ENCODE measurements at places on chromosomes 5 and 9.

GRCh38 chr5:159459951-159460538 is 129.8 kb upstream of the IL12B start:
- DNase-seq = no peak

GRCh38 chr9:107989099-107989498 is 499.5 kb upstream of the KLF4 start:
- no peak for DNase-seq

DNA sequence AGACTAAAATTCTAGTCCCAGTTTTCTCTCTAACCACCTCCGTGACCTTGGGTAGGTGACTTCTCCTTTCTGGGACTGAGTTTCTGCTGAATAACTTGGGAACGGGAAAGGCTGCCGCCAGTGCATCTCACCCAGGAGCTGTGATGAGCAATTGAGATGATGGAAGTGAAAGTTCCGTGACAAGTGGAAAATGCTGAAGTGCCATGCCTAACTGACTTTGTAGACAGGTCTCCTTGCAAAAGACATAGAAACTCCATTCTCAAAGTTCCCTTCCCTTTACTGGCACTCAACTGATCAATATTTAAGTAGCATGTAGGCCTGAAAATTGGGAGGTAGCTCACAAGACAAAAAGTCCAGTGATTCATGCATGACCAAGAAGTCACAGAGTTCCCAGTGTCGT is 6.3 kb upstream of the ADAM19 start:
- DNase-seq = no peak

- DNase-seq = no peak
These were observed 44.8 kb upstream of the EGFL7 start for GRCh38 chr9:136617746-136618579.

DNA sequence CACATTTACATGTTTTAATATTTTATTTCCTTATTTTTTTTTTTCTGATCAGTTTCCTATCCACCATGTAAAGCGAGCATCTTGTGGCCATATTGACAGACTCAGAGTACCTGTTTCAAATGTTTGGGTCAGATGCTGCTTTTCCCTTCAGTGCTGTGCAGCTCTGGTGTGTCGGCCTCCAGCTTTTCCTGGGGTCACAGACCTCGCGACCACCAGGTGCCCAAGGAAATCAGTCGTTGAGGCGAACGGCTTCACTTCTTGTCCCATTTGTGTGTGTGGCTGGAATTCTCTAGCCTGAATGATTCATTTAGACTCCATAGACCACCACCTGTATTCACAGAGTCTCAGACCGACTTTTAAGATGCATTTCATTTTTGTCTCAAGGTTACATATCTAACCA is 166.9 kb upstream of the SPRY4 start:
- DNase-seq = no peak

- no peak for DNase-seq
These were observed 160.8 kb upstream of the IER5L start for GRCh38 chr9:129338724-129339430.

DNA sequence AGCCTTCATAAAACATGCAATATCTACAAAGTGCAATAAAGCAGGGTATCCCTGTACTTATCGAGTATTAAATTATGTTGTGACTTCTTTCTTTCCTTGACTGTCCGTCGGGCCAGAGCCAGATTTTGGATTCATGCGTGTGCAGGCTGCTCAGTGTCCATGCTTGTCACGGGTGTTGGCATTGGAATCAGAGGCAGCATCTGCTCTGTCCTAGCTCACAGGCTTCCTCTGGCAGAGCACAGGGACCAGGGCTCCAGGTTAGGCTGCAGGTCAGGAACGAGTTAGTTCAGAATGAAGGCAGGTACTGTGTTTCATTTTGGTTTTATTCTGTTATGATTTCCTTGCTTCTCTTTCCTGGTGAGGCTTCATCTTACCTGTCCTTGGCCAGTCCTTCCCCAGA is 249.8 kb downstream of the AUH start:
- DNase-seq = no peak

DNA sequence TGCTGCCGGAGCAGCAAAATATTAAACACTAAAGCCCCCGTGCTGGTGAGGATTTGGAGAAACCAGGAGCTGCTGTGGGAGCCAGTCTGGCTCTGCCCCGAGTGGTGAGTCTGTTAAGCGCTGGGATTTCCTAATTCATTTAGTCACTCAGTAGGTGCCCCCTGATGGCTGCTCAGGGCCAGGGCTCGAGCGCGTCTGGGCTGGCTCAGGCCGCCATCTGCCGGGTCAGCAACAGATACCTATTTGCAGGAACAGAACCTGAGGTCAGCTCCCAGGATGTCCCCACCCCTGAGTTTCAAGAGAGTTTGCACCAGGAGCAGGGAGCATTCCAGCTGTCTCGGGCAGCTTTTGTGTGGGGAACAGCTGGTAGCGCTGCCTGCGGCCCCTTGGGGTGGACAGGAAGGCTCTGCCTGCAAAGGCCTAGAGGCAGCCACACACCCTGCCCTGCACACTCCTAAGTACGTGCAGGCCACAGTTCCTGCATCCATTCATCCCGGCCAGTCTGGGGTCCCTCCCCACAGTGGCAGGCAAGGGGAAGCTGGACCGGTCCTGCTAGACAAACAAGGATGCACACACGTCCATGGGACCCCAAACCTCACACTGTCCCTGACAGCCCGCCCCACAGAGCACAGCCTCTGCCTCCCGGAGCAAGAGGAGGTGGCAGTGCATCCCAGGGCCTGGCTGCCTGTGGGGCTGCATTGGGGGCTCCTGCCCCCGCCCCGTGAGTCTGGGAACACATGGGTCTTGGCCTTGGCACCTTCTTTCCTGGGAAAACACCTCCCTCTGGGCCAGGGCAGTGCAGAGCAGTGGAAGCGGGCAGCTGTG is 83.7 kb downstream of the ADAMTS2 start:
- no peak for DNase-seq

DNA sequence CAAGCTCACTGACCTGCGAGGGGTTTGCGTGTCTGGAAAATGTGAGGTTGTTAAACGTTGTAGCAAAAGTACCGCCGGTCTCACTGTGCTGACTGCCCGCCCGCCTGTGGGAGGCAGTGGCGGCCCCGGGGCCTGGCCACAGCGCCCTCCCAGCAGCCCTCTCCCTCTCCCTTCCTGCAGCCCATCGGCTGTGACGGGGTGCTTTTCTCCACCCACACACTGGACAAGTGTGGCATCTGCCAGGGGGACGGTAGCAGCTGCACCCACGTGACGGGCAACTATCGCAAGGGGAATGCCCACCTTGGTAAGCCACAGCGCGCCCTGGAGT is 6.2 kb downstream of the ADAMTSL2 start:
- no peak for DNase-seq

- DNase-seq = no peak
These were observed 27.5 kb downstream of the ADRB2 start for GRCh38 chr5:148853868-148854267.

GRCh38 chr5:56319526-56320181 is 86.5 kb upstream of the ANKRD55 start:
- no peak for DNase-seq

GRCh38 chr5:176732736-176733405 is 77.5 kb upstream of the UNC5A start:
- DNase-seq = no peak

GRCh38 chr9:86483496-86483895 is 129.3 kb upstream of the TUT7 start:
- no peak for DNase-seq

- no peak for DNase-seq
These were observed 107.2 kb upstream of the CKMT2 start for GRCh38 chr5:81125959-81126358.

DNA sequence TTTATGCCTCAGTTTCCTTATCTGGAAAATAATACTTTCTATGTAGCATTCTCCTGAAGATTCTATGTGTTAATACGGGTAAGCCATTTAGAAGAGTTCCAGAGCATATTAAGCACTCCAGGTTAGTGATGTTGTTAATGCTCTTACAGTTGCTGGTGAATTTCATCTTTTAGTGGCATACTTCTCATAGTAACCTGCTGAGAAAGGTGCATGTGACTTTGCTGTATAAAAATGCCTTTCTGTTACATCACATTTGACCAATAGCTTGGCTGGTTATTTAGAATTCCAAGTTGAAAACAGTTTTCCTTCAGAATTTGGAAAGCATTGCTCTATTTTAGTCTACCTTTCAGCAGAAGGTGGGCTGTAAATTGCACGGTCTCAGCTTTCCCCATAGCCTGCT is 27.2 kb downstream of the GCNT1 start:
- DNase-seq = no peak

DNA sequence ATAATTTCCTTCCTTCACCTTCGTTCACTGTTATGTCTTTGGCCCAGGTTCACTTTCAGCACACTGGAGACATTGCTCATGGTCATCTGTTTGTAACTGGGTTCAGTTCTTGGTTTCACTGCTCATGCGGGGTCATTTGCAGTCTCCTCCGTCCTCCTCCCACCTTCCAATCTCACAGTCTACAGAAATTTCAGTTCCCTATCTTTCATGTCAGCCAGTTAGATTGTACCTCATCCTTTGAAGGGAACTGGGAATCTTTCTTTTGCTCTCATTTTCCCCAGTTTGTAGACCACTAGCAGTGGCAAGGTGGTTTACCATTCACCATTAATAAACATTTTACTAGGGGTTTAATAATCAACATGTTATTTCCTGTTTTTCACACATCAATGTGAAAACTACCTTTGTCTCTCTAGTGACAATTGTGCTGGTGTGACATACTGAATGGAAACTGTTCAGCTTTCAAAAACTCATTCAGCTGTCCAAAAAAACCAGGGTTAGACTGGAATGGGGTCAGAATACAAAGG is 100.9 kb upstream of the IL6ST start:
- DNase-seq = no peak

- DNase-seq = no peak
These were observed 8.6 kb downstream of the CHMP5 start for GRCh38 chr9:33273266-33273971.

DNA sequence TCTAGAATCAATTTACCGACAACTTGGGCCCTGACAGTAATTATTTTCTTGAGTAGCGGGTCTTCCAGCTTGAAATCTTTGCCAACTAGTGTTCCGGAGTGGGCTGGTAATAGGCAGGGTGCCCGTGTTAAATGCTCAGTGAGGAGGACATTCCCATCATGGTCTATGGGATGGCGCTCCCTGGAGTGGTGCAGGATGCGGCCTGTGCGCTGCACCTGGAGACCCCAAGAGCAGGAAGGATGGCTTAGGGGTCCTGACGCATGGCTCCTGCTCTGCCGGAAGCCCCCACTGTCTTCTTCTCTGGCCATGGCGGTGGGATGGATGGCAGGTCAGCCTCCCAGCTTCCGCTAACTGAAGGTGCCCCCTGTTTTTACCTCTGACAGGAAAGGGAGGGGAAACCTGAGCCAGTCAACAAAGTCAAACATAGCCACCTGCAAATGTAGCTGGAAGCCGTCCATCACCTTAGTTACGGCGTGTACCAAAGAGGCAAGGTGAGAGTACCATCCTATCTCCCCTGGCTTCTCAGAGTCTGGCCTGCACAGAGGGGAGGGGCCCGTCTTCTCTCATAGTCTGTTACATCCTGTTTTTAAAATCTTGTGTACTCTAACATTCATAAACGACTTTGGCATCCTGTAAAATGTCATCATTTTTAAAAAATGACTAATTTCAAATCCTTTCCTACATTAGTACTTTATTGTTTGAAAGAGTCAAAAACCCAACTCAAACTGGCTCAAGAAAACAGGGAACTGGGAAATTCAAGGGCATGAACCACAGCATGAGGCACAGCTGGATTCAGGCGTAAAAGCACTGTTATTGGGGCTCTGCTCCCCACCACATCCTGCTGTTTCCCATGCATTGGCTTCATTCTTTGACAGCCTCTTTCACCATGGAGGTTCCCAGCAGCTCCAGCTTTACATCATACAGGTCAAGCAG is 28.5 kb upstream of the UNC5A start:
- no peak for DNase-seq

- no peak for DNase-seq
These were observed 47.1 kb upstream of the NEK6 start for GRCh38 chr9:124210697-124211096.

DNA sequence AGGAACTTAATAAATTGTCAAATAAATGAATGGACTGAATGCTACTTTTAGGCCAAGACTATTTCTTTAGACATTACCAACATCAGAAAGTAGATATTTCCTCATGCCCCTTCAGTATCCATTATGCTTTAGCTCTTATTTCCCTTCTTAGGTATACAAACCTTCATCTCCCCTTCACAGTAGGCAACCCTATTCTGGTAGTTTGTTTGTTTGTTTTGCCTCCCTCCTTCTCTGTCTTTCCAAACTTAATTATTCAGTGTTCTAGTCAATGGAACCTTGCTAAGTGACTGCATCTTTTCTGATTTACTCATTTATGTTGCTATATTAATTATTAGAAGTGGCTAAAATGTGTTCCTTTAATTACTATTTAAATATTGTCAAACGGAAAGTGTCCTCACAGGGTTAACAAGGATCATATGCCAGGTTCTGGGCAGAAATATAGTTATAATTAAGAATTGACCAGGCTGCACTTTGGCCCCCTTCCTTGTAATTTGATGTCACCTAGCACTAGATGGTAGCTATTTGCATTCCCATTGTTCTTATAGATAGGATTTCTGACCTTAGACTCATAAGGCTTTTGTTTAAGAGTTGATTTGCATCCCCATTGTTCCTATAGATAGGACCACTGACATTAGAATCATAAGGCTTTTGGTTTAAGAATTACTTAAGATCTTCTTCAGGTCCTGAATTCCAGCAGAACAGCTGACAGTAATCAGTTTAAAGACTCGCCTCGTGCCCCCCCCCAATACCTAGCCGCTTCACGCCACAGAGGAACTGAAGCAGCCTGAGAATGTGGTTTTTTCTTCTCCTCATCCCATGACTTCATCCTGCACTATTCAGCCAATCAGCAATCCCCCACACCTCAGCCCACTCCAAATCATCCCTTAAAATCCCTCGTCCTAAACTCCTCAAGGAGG is 84.4 kb upstream of the NUDT12 start:
- DNase-seq = no peak

DNA sequence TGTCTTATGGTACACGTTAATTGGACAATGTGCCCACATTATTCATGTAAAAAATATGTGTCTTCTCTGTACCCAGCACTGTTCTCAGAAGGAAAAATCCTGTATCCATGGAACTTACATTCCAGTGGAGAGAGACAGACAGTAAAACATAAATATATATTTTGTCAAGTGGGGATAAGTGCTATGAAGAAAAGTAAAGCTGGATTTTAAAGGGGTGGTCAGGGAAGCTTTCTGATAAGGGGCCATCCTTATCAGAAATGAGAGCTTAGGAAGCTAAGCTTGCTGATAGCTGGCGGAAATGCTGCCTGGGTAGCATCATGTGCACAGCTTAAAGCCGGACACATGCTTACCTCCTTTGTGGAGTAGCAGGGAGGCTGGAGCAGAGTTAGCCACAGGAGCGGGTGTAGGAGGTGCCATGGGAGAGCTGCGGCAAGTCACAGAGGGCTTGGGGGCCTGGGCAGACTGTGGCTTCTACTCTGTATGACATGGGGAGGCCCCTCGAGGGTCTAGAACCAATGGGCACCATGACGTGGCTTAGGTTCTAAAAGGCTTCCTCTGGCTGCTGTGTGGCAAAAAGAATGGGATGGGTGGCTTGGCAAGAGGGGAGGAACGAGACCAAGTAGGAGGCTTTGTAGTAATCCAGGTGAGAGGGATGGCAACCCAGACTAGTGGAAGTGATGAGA is 141.7 kb downstream of the FGF1 start:
- DNase-seq = no peak
